ENCODE measurements at places on chromosomes 3 and 15.

- DNase-seq: no peak
Observed at GRCh38 chr3:197542741-197543454, 12.9 kb downstream of the BDH1 start.

DNA sequence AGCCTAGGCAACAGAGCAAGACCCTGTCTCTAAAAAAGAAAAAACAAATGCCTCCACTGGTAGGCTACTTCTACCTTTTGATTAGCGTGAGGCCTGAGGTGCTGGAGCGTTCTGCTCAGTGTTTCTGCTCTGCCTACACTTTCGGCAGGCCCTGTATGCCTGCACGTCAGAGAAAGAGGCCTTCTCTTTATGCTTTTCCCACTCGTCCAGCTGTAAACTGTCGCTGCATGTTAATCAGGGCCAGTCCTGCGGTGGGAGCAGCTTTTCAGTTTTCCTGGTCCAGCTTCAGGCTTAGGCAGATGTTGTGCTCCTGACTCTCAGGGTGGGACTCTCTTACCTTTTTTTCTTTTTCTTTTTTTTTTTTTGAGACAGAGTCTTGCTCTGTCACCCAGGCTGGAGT, 25.3 kb downstream of the CSPG5 start:
- no peak for DNase-seq

DNA sequence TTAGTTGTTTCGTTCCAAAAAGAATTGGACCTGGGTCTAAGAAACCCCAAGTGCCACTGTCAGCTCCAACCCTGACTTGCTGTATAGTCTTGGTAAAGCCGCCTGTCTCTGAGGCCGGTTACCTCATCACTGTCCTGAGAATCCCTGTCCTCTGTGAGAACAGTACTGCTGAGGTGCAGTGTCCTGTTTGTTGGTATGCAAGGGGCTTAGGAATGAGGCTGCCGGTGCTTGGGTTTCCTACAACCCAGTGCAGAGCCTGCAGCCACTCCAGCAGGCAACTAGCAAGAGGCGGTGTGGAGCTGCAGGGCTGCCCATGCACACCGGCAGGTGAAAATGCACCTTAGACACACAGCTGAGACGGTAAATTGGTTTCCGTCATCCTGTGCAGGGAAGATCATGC, 52.0 kb upstream of the ATG7 start:
- DNase-seq: no peak

GRCh38 chr3:101038880-101039279, 45.7 kb upstream of the ABI3BP start:
- no peak for DNase-seq

DNA sequence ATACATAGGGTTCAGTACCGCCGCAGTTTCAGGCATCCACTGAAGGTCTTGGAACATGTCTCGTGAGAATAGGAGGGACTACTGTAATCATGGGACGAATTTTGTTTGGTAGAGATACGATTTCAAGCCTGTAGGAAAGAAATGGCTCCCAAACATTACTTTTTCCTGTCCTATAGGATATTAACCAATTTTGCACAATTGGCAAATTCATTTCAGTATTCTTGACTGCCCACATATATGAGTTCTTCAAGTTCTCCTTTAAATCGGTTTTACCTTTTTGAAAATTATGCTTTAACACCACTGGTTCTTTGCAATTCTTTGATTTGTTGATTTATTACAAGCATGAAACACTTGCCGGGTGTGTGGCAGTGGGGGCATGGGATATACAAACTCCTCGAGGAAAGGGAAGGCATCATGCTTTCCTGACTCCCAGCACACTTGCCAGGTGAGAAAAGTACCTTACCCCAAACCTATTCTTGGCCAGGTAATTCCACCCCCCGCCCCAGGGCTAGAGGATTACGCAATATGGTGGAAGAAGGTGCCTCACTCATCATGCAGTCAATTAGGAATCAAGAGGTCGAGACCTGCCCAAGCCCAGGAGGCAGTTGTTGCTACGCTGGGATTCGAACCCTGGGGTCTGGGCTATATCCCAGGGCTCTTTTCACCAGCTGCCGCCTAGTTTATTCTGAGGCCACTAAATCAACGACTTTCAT, 584 bp upstream of the LARS2 start:
- DNase-seq: no peak

DNA sequence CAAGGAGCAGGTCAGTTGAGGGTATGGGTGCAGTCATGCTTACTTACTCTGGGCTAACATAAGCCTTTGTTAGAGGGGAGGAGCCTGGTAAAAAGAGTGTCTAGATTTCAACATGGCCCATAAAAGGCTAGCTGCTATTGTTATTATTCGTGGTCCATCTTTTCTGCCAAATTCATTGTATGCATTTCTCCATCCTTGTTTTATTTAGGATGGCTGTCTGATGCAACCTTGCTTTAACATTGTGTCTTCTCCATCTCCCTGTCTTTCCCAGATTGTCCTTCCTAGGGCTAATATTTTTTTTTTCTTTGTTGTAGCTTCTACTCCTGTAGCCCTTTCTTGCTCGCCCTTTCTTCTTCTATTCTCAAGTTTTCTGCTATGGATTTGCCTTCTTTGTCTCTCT, 12.6 kb downstream of the RBMS3 start:
- DNase-seq: no peak

- no peak for DNase-seq
Observed at GRCh38 chr3:11769704-11770476, 76.8 kb downstream of the TAMM41 start.

DNA sequence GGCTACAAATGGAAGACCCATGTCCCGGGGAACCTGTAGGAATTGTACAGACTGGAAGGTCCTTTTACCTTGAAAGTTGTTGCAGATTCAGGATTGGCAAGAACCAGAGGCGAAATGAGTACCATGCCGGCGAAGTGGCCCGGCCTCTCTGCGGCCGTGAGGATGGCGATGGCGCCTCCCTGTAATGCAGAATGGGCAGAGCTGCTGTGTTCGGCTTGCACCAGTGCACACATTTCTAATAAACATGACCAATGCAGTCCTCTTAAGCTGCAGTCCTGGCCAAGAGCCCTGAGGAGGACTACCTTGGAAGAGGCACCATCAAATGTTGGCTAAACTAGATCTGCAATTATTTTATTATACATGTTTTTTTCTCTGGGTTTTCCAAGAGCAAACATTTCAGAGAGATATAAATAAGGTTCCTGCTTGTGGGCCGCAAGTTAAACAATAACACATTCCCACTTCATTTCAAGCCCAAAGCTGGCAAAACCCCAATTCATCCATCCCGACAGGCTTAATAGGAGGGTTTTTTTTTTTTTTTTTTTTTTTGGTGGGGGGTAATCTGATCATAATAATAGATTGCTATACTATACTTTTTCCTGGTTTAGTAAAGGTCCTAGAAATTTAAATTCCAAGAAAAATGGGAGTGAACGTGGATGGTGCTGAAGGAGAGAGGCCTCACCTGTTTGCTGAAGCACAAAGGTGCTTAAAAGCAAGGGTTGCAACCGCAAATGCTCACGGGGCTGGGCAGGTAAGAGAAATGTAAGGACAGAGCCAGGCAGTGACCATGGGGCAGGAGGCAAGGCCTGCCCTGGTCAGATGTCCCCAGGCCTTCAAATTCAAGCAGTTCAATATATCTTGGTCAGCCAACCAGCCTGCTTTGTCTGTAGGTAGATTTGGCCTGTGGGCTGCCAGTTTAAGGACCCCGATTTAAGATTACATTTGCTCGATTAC, 48.5 kb downstream of the ABTB1 start:
- no peak for DNase-seq

GRCh38 chr3:143951351-143951971, 20.2 kb upstream of the DIPK2A start:
- no peak for DNase-seq

- DNase-seq: no peak
Observed at GRCh38 chr3:179036226-179036625, 35.4 kb downstream of the ZMAT3 start.

GRCh38 chr15:93520206-93520605, 431.2 kb upstream of the RGMA start:
- DNase-seq: no peak

DNA sequence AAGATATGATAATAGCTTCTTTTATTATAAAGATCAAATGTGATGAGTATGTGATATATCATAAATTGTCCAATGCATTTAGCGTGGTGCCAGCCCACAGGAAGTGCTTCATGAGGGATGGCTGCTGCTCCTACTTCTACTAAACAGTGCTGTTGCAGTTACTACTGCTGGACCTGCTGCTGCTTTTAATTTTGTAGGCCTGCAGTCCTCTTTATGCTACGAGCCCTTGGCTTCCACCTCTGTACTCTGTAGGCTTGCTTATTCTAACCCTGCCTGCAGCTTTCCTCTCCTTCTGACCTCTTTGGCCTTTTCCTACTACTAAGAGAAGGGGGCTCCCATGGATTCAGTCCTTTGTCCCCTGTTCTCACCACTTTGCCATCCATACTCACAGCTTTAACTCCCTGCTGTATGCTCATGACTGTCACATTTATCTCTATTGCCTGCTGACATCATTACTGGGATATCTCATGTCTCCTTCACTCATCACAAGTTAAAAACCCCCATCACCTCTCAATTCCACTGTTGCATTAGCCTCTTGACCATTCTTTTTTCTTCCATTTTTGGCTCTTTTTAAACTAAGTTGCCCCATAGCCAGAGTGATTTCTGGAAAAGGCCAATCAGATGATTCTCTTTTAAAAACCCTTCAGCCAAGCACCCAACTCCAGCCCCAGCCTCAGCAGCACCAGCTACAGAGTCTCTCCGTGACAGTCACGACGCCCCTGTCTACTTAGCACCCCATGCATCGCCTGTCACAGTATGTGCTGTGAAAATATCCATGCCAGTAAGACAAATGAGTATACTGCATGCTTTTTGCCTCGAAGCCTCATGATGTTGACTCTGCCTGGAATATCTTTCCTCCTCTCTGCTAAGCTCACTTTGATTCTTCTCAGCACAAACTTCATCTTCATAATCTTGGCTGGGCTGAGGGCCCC, 56.3 kb downstream of the PLCL2 start:
- no peak for DNase-seq

DNA sequence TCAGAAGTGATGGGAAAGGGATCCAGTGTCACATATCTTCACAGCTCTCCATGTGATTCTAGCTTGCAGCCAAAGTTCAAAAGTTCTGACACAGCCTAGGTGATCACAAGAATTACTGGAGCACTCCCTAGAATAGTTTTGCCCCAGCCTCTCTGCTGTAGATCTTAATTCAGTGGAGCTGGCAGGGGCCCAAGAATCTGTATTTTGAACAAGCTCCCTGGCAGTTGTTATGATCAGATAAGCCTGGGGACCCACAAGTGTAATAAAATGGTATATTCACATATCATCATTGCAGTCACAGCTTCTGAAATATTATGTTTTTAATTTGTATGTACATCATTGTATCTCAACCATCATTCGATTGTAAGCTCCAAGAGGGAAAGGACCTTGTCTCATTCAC, 62.3 kb downstream of the NOX5 start:
- DNase-seq: no peak

GRCh38 chr15:71677352-71677751, 133.0 kb upstream of the NR2E3 start:
- DNase-seq: no peak

DNA sequence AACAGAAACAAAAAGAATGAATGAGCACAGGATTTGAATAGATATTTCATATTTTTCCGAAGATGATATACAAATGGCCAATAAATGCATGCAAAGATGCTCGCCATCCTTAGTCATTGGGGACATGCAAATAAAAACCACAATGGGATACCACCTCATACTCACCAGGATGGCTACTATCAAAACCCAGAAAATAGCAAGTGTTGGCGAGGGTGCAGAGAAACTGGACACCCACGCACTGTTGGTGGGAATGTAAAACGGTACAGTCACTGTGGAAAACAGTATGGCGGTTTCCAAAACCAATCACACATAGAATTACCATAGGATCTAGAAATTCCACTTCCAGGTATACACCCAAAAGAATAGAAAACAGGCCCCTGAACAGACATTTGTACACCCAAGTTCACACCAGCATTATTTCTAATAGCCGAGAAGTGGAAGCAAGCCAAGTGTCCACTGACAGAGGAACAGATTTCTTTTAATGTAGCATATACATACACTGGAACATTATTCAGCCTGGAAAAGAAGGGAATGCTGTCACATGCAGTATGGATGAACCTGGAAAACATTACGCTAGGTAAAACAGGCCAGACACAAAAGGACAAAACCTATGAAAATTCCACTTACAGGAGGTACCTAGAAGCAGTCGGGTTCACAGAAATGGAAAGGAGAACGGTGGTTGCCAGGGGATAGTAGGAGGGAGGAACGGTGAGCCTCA, 3.6 kb downstream of the RNF168 start:
- DNase-seq: no peak

DNA sequence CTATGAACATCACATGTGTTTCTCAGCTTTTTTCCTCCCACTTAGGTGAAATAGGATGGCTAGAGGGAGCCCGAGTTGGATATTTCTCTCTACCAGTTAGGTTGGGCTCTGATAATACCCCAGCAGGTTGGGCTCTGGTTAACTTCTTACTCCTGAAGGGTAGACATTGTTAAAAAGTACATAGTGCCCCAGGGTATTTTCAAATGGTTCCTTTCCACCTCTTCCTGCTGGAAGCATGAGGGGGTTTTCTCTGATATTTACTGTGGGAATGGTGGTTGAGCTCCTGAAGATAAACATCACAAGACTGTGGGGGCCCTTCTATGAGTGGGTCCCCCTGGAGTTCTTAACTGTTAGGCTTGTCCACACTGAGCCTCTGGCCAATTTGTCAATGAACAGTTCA, 36.1 kb upstream of the SPESP1 start:
- DNase-seq: no peak

GRCh38 chr3:53160061-53160659, 849 bp upstream of the PRKCD start:
- DNase-seq: no peak

GRCh38 chr3:176978441-176978840, 218.8 kb downstream of the TBL1XR1 start:
- no peak for DNase-seq

- no peak for DNase-seq
Observed at GRCh38 chr15:70111203-70112073, 13.7 kb upstream of the TLE3 start.

DNA sequence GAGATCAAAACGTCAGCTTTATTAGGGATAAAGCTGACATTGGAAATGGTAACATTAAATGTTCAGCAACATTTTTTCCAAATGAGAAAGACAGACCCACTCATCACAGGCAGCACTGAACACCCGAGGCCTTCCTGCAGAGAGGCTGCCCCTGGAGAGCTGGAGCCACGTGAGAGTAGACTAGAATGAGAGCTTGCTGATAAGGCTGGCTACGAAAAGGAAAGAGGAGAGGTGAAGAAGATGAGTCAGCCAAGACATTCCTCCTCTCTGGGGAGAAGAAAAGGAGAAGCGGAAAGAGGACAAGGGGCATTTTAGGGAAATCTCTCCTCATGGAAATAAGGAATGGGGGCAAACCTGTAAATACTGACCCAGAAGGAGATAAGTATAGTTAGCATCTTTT, 7.3 kb downstream of the CYP19A1 start:
- no peak for DNase-seq
